Activated T-cell treated with anti-CD3 and anti-CD28 coated beads, Interleukin-2, amount 50 U/mL, for 4 hours (primary cell): ENCODE measurements at places on chromosomes 2 and 18. TPM values are rescaled to one million over a fixed set of nuclear protein-coding genes. Genes with fewer than 3 reads are reported as not detected.
A peak's percentile ranks its signal among the peaks of the same experiment; 100 is the strongest.

The ANKRD30BL gene
- total RNA-seq: not detected

The GAL3ST2 gene
- not detected for total RNA-seq

The CBLN2 gene
- not detected for total RNA-seq

The AKAIN1 gene
- not detected for total RNA-seq

The KCNE4 gene
- total RNA-seq: not detected

The CCL20 gene
- total RNA-seq: 105 TPM

The FOXI3 gene
- total RNA-seq: not detected

The TMEM169 gene
- total RNA-seq: 0.08 TPM

The POTEC gene
- not detected for total RNA-seq

- DNase-seq: no peak
These were observed 6.3 kb upstream of the OTOS start for GRCh38 chr2:240146627-240147278.

DNA sequence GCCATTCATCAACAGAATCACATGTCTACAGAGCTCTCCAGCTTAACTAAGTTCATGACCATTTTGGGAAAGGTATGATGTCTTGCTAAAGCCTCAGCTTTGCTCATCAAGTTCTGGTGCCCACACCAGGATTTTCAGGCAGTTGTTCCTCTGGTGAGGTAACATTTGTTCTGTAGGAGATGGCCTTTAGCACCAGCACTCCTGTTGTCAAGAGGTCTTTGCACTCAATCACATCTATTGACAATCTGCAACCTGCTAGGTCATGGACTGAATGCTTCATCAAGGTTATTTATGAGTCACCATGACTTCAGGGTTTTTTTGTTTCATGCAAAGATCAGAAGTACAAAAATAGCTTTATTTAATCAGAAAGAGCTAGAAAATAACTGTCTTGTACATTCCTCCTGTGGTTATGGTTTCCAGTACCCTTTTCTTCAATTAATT is 36.6 kb upstream of the VIT start:
- no peak for DNase-seq

- DNase-seq: no peak
These were observed 364.8 kb upstream of the MEIS1 start for GRCh38 chr2:66069937-66070720.

DNA sequence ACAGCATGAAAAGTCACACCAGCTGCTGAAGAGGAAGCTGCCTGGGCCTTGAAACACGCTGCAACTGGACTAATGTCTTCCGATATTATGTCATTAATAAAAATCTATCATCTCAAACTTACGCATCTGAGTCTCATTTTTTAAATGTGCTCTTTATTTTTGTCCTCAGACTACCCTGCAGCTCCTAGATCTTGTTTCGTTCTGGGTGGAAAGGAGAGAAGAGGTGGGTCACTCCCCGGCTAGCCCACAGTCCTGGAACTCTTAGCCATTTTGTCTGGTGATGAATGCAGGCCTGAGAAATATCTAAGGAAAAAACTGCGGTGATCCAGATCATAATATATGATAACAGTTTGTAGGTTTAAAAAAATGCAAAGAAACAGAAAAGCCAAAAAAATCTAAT is 73.3 kb downstream of the TXNL1 start:
- no peak for DNase-seq

DNA sequence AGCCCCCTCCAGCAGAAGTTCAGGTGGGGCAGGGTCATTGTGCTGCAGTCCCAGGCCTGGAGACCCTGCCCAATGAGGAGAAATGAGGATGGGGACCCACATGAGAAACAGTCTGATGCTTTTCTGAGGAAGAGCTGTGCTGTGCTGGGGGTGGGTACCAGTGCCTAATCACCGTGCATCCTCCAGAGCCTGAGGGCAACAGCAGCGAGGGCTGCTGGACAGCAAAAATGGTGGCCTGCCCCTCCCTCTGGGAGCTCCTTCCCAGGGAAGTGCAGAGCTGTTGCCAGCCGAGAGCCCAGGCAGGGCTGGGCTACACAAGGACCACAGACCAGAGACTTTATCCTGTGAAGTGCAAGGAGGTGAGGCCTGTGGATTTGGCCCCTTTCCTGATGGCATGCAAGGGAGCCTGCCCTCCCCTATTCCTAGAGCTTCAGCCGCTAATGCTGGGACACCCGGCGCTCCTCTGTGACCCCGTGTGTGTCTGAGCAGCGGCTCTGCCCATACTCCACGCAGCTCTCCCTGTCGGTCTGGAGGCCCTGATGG is 134.8 kb downstream of the DSEL start:
- DNase-seq: no peak

DNA sequence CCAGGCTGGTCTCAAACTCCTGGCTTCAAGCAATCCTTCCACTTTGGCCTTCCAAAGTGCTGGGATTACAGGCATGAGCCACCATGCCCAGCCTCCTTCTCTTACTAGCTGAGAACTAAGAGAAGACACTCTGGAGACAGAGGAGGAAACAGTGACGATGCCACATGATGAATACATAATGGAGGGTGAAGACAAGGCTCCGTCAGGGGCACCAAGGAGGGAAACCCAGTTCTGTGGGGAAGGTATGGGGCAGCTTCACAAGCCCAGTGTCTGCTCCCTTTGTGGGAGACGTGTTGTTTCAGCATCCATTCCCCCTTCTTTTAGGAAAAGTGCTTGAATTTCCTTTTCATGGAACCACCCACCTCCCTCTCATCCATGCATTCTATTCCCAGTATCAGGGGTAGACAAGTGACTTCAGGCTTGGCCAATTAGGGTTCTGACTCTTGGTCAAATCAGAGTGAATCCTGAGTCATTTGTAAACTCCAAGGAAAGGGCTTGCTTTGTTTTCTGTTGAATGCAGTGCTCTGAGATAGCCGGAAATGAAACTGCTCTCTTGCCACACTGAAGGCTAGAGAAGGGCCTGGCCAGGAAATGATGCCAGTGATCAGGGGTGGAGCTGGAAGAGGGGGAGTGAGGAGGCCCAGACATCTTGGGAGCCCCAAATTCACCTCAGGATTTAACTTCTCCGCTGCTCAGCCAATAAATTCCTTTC is 23.7 kb downstream of the TMEM127 start:
- peak; percentile 17 for DNase-seq

GRCh38 chr2:17680119-17680518 is 73.5 kb downstream of the SMC6 start:
- no peak for DNase-seq

GRCh38 chr18:37657493-37657892 is 91.9 kb upstream of the CELF4 start:
- DNase-seq: no peak

DNA sequence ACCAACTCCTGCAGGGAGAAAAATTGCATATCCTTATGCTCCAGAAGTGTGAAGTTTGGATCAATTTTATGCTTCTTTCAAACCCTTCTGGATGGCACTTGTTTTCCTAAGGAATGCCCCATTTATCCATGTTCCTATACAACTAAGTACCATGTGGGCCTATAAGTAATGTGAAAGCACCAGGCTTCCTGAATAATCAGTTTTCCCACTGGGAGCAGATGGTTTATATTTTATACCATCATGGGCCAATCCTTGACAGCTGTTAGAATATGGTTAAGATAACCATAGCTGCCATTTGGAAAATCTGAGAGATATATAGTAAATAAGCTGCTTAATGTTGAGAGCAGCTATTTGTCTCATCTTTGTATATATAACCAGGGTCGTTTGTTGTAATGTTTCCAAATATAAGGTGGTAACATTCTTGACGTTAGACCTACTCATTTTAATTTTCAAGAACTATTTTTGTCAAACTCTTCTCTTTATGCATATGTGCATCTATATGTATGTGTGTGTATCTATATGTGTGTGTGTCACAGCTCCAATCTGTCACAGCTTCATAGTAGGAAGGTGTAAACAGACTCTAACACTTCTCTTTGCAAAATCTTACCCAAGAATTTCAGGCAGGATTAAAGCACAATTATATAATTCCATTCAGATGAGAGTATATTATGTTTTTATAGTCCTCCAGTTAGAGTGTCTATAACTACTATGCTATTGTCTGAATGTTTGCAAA is 458.7 kb upstream of the GCFC2 start:
- no peak for DNase-seq

- DNase-seq: no peak
These were observed 646.7 kb upstream of the ZNF804A start for GRCh38 chr2:183951630-183952029.

GRCh38 chr2:141455211-141455826 is 675.5 kb downstream of the LRP1B start:
- DNase-seq: no peak

DNA sequence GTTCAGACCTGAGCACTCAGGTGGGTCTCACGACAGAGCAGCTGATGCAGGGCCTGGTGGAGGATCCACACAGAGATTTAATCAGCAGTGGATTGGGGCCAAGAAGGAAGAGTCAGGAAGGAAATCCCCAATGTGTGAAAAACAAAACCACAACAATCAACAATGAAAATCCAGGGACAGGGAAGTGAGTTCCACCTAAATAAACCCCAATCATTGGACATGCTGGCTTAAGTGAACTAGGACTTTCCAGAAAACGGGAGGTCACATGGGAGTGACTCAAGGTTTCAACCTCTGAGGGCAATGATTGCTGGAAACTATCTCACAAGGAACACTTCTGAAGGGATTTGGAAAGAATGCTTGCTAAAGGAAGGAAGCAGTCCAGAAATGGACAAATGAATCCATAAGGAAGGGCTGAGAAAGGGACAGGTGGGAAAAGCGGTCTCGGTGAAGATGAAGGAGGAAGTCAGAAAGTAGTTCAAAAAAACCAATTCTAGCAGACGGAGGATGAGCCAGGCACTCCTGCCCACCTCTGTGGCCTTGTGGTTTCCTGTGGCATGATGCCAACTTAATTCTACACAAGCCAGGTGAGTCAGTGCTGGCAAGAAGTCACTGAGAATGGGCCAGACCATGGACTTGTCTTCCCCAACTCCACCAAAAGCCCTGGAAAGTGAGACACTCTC is 15.4 kb upstream of the XDH start:
- peak; percentile 7 for DNase-seq

DNA sequence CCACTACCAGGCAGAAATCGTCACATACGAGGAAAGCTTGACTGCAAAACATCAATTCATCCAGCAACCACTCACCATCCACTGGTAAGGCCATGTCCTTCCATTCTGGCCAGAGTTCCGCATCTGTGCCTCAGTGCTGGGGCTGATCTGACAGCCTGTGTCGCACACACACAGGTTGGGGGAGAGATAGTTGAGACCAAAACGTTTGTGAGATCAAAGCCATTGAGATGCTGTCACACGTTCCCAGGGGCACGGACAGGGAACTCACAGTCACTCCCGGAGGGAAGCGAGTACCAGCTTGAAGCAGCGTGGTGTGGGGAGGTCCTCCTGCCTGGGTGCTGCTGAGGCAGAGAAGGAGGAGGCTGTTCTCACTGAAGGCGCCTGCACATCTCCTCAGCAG is 458.5 kb upstream of the SALL3 start:
- no peak for DNase-seq

DNA sequence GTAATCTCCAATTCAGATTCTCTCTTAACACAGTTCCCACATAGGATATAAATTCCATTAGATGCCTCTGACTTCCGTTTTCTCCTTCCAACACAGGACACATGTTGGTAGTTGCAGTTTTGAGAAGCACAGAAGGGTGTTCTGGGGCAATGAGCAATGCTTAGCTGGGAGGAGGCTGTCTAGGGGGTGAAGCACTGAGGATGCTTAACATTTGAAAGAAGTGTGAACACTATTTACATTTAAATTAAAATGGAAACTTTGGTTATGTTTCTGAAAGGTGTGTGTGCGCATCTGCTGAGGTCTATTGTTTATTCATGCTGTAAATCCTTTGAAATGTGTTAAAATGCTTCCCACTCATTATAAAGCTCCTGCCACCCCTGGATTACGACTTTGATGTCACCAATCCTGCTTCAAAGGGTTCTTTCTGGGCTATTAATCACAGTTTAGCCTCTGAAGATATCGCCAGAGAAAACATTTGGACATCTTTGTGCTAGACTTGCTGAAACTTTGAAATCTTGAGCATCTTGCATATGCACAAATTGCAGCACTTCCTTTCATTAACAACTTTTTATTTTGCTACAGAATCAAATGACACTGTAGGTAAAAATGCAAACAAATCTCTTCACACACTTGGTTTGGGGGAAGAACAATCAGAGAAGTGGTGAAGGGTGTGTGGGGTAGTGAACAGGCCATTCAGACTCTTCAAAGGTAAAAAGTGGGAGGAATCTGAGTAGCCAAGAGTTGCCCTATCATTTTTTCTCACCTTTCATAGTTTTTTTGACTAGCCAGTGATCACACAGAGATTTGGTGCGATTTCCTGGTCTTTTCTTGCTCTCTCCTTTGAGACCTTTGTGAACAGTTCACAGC is 258.4 kb downstream of the MYO3B start:
- no peak for DNase-seq

GRCh38 chr2:115374981-115375380 is 932.5 kb downstream of the DPP10 start:
- no peak for DNase-seq

DNA sequence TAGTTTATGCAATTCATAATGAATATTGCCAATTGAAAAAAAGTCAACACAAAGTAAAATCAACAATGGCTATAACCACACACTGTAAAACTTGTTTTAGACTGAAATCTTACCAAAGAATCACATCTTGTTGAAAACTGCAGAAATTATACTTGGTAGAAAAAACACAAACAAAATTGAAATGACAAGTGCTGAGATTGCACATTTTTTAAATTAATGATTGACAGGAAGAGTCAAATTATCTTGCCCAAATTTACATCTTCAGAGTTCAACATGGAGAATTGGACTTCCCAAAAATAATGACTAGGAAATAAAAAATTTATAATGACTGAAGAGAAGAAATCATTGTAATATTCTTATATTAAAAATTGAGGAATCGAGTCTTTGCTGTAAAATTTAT is 84.6 kb upstream of the TTC39C start:
- DNase-seq: no peak

DNA sequence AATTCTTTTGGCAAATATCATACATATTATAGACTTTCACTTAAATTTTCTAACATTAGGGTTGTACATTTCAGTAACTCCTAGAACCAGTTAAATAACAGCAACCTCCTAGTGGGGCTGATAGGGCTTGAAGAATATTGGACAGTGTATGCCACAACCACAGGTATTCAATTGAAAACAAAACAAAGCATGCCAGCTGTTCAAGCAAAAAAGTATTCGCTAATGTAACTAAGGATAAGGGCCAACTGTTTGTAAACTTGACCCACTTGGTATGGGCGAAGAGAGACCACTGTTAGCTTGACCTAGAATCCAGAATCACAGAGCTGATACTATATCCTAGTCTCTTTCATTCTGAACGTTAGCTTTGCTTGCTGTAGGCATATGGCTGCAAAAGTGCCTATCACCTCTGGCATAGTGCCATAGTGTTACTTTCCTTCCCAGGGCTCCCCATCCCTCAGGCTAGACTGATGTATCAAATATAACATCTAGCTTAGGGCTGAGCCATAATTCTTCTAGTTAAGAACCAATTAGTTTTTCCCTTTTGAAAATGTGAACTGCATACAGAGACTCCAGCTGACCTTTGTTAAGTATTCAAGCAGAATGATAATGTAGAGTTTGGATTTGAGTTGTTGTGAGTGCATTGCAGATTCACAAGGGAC is 458.8 kb upstream of the NRXN1 start:
- no peak for DNase-seq
